ENCODE measurements at places on chromosomes 6 and 20. TPM values are rescaled to one million over a fixed set of nuclear protein-coding genes. Genes with fewer than 3 reads are reported as not detected.

Gene KHDC3L
- not detected for total RNA-seq

Gene NNAT
- total RNA-seq = not detected

Gene LYRM2
- total RNA-seq = 12.1 TPM

Gene NFATC2
- 2.1 TPM for total RNA-seq

Gene RTN4IP1
- 4.1 TPM for total RNA-seq

Gene TPBG
- 5.7 TPM for total RNA-seq

Gene KHDC1
- 0.19 TPM for total RNA-seq

Gene PLCB4
- total RNA-seq = 11.9 TPM

Gene JPH2
- total RNA-seq = 0.63 TPM

Gene CAPN11
- 8.6 TPM for total RNA-seq

Gene GMPR
- total RNA-seq = 19.3 TPM

Gene ASIP
- total RNA-seq = not detected

Gene PLN
- total RNA-seq = not detected

Gene PTCHD4
- 4.2 TPM for total RNA-seq

Gene LTA
- not detected for total RNA-seq

Gene ZSCAN9
- total RNA-seq = 9.4 TPM

Gene RBBP9
- total RNA-seq = 6.8 TPM

Gene ATP6V1G2
- 0.49 TPM for total RNA-seq

Gene DLK2
- 1.1 TPM for total RNA-seq

Gene BAK1
- total RNA-seq = 16.5 TPM

Gene GPR63
- total RNA-seq = 0.13 TPM

Gene CFAP61
- not detected for total RNA-seq

Gene TFAP2D
- total RNA-seq = not detected

Gene PSORS1C2
- total RNA-seq = not detected

Gene CRISP1
- not detected for total RNA-seq

Gene AVP
- not detected for total RNA-seq

Gene THBS2
- total RNA-seq = 5.7 TPM

Gene CCN2
- 504 TPM for total RNA-seq

Gene GHRH
- total RNA-seq = not detected

Gene BTNL2
- not detected for total RNA-seq

Gene BPIFB1
- not detected for total RNA-seq

Gene MCHR2
- total RNA-seq = not detected

Gene RBBP8NL
- not detected for total RNA-seq

Gene MICB
- total RNA-seq = 13.6 TPM

Gene GNAS-AS1
- not detected for total RNA-seq

Gene PBOV1
- total RNA-seq = not detected

Gene MDN1
- total RNA-seq = 33.7 TPM

Gene MTCH1
- total RNA-seq = 176 TPM

Gene TAF4
- 2.4 TPM for total RNA-seq

Gene MDFI
- 22.8 TPM for total RNA-seq
